Caco-2 (cell line): ENCODE measurements at places on chromosomes 13 and 19.

- no peak for DNase-seq
These were observed 618.4 kb upstream of the SLITRK5 start for GRCh38 chr13:87052731-87053130.

GRCh38 chr13:23695711-23696464 is 125.7 kb downstream of the TNFRSF19 start:
- no peak for DNase-seq

DNA sequence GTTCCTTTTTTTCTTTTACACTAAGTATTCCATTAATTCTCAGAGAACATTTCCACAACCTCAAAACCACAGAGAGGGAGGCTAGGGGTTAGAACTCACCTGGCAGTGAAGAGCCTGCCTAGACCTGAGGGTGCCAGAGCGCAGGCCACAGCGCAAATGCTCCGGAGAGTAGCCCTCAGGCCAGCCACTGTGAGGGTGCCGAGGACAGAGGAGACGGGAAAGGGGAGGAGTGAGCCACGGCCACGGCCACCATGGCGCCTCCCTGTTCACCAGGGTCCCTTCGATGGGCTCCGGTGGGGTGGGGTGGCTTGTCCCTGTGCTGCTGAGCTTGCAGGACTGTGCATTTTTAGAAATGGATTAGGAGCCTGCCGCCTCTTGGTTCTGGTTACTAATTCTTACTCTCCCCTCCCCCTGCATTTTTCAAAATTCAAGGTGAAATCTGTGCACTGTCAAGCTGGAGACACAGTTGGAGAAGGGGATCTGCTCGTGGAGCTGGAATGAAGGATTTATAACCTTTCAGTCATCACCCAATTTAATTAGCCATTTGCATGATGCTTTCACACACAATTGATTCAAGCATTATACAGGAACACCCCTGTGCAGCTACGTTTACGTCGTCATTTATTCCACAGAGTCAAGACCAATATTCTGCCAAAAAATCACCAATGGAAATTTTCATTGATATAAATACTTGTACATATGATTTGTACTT is 58.8 kb downstream of the GGACT start:
- DNase-seq = no peak

DNA sequence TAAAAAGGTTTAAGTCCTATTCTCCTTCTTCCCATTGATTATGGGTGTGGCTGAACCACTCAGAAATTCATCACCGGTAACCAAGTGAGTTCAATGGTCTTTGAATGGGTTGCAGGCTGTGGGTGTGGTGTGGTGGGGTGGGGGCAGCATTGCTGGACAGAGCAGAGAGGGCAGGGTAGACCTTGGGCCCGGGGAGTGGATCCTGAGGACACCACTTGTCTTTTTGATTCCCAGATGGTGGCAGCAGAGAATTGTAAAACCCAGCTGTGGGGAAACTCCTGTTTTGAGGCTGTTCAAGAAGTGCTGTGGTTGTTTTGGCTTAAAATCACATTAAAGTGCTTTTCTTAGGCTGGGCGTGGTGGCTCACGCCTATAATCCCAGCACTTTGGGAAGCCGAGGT is 45.8 kb upstream of the RGCC start:
- DNase-seq = peak; percentile 74

DNA sequence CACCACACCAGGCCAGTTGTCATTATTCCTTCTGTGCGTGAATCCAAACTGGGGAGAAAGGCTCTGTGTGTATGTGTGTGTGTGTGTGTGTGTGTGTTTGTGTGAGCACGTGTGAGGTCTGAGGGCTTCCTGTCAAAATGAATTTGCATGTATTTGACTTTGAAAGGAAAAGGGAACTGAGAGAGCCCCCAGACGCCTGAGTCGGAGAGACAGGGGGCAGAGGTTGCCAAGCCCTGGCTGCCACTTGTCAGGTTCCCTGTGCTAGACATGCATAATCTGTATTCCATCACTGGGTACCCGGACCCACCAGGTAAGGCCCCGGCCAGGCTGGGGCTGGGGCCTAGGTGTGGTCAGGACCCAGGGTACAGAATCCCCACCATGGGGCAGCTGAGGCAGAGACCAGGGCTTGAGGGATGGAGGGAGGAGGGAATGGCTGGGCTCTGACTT is at the start of gene CLEC17A:
Gene CLEC17A (plus strand): TSS at position 191 of the 447 bp plus-strand sequence. CDS start 77 bp downstream, at position 268.
- DNase-seq = no peak

- DNase-seq = peak; percentile 52
These were observed 25.7 kb downstream of the DIAPH3 start for GRCh38 chr13:60137911-60138560.
